Aorta (tissue), 5 donors: ENCODE measurements at places on chromosomes 2 and 18. TPM values are rescaled to one million over a fixed set of nuclear protein-coding genes. Genes with fewer than 3 reads are reported as not detected.

Gene ITGA6
- total RNA-seq, result 49.0 TPM

Gene RGPD4
- total RNA-seq, result 0.39 TPM

GRCh38 chr2:149422991-149423338 is 92.6 kb downstream of the LYPD6 start:
- DNase-seq, result no peak

DNA sequence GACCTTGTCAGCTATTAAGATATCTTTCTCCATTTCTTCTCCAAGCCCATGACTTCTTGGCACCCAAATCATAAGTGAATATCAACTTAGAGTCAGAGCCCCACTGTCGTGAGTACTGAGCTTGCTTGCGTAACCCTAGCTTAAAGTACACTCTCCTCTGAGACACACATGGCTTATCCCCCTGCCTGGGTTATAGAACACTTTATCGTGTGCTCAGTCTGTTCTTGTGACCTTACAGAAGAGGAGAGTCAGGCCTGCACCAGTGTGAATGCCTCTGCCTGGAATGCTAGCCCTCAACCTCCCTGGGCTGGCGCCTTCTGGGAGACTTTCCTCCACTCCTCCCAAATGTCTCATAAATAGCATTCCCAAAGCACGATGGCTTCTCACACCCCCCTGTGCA is 79.3 kb downstream of the CEP192 start:
- DNase-seq, result no peak
